ENCODE measurements at places on chromosomes 1 and 21. TPM values are rescaled to one million over a fixed set of nuclear protein-coding genes. Genes with fewer than 3 reads are reported as not detected.
A peak's percentile ranks its signal among the peaks of the same experiment; 100 is the strongest.

DNA sequence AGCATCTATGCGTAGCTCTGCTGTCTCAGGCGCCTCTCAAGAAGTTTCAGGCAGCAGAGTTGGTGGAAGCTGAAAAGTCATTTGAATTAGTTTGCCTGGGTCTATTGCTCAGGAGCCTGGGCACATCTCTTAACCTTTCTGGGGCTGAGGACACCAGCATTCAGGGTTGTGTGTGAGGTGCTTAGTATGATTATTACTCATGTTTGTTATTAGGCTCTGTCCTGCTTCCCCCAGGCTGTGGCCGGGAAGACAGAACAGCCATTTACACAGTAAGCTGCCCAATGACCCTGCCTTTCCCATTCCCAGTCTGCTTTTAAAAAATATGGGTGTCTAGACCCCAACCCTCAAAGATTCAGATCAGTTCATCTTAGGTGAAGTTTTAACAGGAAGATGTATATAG is 53.9 kb upstream of the CACNA1E start:
- DNase-seq = no peak

DNA sequence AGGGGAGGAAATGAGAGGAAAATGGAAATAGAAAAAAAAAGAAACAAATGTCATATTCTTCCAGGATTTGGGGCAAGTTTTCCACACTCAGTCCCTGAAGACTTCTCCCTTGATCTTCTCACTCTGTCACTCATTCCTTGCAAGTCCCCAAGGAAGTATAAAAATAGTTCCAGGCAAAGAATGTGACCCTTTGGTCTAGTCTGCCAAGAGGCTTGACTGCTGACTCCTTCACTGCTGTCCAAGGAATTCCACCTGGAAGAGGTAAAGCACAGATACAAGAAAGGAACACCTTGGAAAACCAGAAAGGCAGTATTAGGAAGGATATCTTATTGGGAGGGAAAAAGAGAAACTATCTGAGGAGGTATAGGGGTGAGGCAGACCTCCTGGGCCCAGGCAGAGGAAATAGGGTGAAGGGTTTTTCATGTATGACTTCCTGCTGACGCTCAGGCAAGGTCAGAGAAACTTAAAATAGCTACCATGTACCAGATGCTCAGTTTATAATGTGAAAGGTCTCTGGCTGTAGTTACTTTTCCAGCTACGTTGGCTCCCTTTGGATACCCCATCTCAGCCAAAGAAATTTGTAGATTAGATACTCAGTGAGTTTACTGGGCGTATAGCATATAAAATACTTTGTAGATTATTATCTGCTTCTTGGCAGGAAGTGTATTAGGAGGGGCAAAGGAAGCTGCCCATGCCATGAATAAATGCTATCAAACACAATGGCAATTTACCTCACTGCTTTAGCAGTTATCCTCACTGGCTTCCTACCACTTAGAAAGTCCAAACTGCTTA is 2.0 kb upstream of the GJA5 start:
- DNase-seq = no peak

DNA sequence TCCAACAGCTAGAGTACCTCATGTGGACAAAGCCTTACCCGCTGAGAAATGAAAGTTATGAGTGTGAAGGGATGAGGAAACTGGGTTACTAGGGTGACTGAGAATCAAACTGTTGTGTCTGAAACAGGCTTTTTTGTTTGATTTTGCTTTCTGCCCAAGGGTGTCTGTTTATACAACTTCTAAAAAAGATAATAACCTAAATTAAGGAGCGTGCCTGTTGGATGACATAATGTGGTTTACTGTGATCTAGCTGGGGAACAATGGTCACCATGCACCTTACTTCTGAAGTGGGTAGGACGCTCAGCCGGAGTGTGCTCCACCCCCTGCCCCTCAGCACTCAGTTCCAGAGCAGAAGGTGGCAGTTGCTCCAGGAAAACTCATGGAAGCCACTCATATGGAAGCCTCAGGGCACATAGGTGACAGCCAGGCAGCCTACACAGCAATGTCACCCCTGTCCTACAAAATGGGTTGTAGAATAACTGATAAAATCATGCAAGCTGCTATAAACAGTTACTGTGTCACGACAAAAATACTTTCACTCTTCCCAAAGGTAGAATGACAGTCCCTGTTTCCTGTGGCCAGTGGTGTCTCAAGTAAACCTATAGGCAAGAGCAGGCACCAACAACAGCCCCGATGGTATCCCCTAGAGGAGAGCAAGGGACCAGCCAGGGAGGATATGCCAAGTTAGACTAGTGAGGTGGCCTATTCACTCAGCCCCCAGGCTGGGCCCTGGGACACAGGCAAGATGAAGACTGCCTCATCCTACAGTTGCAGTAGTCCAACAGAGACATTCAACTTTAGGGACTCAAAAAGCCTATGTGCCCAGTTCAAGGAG is 29.3 kb downstream of the SIPA1L2 start:
- DNase-seq = no peak

DNA sequence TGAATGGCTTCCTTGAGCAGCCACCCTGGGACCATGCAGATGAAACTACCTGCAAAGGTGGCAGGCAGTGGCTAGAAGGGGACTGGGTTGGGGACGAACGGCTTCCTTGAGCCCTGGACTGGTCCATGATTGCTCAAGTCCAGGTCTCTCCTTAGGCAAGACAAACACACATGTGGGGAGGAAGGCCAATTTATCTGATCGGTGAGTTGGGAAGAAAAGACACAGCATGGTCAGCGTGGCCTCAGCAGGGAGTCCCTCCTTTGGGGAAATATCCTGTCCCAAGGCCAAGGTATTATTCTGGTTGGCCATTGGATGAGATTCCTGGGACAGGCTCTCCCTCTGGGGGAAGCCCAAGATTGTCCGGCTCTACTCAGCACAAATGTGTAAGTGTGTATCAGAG is 116.3 kb upstream of the ERG start:
- DNase-seq = no peak

DNA sequence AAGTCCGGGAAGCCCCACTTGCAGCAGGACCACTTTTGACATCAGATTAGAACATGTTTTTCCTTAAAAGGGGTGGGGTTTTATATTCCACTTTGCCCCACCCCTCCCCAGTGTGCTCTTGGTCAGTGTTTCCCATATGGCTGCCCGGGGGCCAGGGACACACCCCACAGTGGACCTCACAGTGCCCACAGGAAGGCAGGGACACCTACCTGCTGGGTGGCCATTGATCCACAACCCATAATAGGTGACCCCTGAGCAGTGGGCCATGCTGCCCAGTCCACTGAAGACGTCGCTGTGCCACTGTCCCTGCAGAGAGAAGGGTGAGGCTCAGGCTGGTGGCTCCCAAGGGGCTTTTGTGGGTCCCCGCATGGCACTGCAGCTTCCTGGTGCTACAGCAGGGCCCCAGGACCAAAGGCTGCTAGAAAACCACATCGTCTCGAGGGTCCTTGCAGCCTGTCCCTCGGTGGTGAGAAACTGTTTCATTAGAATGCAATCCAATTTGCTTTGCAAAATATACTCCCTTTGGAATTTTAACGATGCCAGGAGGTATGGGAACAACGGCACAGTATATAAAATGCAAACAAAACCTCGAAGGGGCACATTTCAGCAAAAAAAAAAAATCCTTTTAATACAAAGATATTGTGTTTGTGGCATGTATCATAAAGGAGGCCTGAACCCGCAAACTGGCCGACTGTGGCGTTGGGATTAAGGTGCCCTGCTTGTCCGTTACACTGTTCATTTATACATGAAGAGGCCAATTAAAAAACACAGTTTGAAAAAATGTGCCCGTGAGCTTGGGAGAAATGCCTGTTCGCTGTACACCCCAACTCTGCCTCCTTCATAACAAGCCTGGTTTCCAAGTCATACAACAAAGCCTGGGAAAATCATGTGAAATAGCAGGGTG is 16.9 kb downstream of the MORN1 start:
- no peak for DNase-seq

The LORICRIN gene
- total RNA-seq = not detected

The CNTN2 gene
- not detected for total RNA-seq

GRCh38 chr1:215710036-215710898 is 143.2 kb downstream of the KCTD3 start:
- DNase-seq = peak; percentile 14

- DNase-seq = no peak
Observed at GRCh38 chr1:16998589-16998988, 13.1 kb downstream of the ATP13A2 start.
